ENCODE measurements at places on chromosomes 2 and 18. TPM values are rescaled to one million over a fixed set of nuclear protein-coding genes. Genes with fewer than 3 reads are reported as not detected.

Gene MPP4
- 0.18 TPM for total RNA-seq

Gene REG3G
- not detected for total RNA-seq

Gene ACADL
- total RNA-seq, result not detected

Gene PARD6G
- total RNA-seq, result 28.3 TPM

Gene SCYGR8
- total RNA-seq, result not detected

Gene NCK2
- total RNA-seq, result 67.7 TPM

Gene KRTCAP3
- total RNA-seq, result 6.9 TPM

DNA sequence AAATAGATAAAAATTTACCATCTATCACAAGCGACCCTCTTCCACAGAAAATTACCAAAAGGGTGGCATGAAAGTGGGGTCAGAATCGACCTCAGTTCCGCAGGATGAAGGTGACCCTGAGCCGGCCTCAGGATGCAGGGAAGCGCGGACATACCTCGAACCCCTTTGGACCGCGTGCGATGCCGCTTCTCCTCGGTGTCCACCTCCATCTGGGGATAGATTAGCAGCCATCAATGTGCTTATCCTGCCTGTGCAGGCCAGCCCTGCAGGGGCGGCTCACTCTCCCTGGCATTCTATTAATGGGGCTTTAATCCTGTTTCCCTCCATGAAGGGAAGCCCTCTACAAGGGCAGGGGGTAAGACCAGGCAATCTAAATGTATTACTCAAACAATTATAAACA is 235.3 kb upstream of the PXDN start:
- no peaks in the 10 kb centered on the region for H3K36me3 ChIP-seq
- no peaks in the 10 kb centered on the region for H3K27me3 ChIP-seq
- no peak overlapping the region for H3K27ac ChIP-seq

DNA sequence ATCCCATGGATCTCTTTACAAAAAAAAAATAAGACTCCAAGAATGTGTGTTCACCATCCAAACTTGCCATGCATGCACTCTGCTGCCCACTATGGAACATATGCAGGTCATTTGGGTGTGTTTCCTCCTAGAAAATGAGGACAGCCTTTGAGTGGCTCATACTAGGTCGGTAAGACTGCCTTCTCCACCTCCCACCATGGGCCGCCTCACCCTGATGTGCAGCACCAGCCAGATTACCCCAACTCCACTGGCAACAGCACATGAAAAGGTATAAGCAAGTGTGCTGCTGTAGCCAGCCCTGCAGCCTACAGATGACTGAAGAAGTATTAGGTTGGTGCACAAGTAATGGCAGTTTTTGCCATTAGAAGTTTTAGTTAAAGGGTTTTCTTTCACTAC is 214.2 kb downstream of the ATAD2B start:
- no peaks in the 10 kb centered on the region for H3K27me3 ChIP-seq
- H3K4me1 ChIP-seq, result peaks cover 16% of the 10 kb centered on the region
- H3K36me3 ChIP-seq, result peaks cover 15% of the 10 kb centered on the region
- DNase-seq, result no peak
- no peak overlapping the region for H3K4me3 ChIP-seq
- peak overlapping the region; percentile 81 for H3K27ac ChIP-seq

- H3K27ac ChIP-seq, result no peak overlapping the region
- no peaks in the 10 kb centered on the region for H3K27me3 ChIP-seq
Observed at GRCh38 chr2:111165084-111165483, 44.4 kb downstream of the BCL2L11 start.

DNA sequence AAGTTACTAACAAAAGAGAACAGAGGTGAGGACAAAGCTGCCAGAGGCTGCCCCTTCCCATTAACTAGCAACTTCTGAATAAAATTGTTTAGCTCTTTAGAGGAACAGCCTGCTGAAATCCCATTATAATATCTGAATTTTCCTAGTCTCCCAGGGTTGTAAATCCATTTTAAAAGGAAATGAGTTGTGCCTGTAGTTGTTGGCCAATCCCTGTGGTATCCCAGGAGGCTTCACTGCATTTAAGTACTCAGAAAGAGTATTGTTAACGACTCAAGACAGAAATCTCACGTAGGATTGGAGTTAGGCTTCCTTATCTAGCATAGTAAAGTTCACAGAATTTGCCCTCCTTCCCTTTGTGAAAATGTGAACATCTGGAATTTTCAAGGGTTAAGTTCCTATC is 8.9 kb downstream of the LAPTM4A start:
- H3K27me3 ChIP-seq, result no peaks in the 10 kb centered on the region
- no peak overlapping the region for H3K27ac ChIP-seq
- DNase-seq, result no peak
- H3K4me1 ChIP-seq, result peaks cover 25% of the 10 kb centered on the region

- no peak for DNase-seq
- no peaks in the 10 kb centered on the region for H3K27me3 ChIP-seq
- H3K27ac ChIP-seq, result peak overlapping the region; percentile 78
Observed at GRCh38 chr2:97792416-97792815, 79.0 kb downstream of the ZAP70 start.

DNA sequence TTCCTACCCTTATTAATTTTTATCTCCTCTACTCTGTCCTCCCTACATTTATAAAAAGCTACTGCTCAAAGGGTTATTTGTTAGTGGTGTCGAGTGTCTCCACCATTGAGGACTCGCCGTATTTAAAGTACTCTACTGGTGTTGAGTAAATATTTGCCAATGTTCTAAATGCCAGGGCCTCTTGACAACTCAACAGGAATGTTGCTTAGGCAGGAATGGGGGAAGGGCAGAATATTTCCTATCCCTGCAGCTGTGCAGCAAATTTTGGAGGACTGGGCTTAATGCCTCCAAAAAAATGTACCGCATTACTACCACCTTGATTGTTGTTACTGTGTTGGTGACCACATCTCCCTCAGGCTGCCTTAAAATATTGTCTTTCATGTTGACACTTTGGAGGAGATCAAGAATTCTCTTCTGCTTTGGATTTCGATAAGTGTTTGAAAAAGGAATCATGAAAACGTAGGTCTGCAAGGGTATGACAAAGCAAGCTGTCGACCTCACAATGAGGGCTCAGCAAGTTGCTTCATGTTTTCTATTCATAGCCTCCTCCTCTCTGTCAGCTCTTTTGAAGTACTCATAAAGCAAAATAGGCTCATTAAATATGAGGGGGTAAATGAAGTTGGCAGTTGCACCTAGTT is 84.3 kb downstream of the EFEMP1 start:
- no peak overlapping the region for H3K27ac ChIP-seq
- H3K4me3 ChIP-seq, result no peak overlapping the region
- peaks cover 8% of the 10 kb centered on the region for H3K4me1 ChIP-seq
- H3K27me3 ChIP-seq, result no peaks in the 10 kb centered on the region
- no peak for DNase-seq

DNA sequence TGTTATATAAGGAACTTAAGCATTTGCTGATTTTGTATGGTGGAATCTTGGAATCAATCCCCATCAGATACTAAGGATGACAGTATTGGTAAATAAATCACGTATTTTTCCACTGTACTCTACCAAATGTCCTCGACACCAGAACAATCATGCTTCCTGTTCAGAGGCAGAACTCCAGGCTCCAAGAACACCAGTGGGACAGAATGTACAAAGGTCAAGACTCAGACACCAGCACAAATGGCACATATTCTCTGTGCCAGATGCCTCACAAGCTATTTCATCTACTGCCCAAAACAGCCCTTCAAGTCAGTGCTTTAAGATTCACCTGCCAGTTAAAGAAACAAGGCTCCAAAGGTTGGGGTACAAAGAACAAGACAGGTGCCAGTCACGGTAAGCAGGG is 420.5 kb downstream of the STK39 start:
- H3K27me3 ChIP-seq, result no peaks in the 10 kb centered on the region
- H3K4me1 ChIP-seq, result peaks cover 6% of the 10 kb centered on the region
- DNase-seq, result no peak
- H3K4me3 ChIP-seq, result no peak overlapping the region

- H3K36me3 ChIP-seq, result no peaks in the 10 kb centered on the region
- DNase-seq, result no peak
- peaks cover 24% of the 10 kb centered on the region for H3K4me1 ChIP-seq
- peak overlapping the region; percentile 6 for H3K27ac ChIP-seq
- no peak overlapping the region for H3K4me3 ChIP-seq
Observed at GRCh38 chr2:211390536-211391188, 834.3 kb downstream of the CPS1 start.

DNA sequence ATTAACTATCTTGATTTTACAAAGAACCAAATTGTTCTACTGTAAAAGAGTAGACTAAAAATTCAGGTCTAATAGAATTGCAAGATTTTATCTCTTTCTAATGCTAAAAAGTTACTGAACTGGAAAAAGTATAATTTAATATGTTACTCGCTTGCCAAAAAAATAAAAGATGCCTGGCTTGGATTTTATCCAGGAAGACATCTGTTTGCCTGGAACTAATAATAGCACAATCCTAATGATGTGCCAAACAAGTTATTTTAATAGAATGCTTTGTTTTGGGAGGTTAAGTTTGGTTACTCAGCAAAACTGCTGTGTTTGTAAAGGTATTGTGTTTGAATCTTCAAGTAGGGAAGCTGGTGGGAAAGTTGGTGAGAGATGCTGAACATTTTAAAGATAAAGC is 19.4 kb upstream of the ZSWIM2 start:
- H3K27me3 ChIP-seq, result no peaks in the 10 kb centered on the region
- no peak for DNase-seq
- no peak overlapping the region for H3K4me3 ChIP-seq
- no peak overlapping the region for H3K27ac ChIP-seq

GRCh38 chr18:68449292-68449691 is 265.6 kb downstream of the TMX3 start:
- DNase-seq, result no peak
- H3K36me3 ChIP-seq, result peaks cover 3% of the 10 kb centered on the region
- no peak overlapping the region for H3K27ac ChIP-seq
- H3K27me3 ChIP-seq, result no peaks in the 10 kb centered on the region

GRCh38 chr2:175872005-175872348 is 130.1 kb downstream of the LNPK start:
- H3K4me1 ChIP-seq, result no peaks in the 10 kb centered on the region
- no peak for DNase-seq
- H3K4me3 ChIP-seq, result no peak overlapping the region
- H3K27me3 ChIP-seq, result peaks cover 3% of the 10 kb centered on the region

DNA sequence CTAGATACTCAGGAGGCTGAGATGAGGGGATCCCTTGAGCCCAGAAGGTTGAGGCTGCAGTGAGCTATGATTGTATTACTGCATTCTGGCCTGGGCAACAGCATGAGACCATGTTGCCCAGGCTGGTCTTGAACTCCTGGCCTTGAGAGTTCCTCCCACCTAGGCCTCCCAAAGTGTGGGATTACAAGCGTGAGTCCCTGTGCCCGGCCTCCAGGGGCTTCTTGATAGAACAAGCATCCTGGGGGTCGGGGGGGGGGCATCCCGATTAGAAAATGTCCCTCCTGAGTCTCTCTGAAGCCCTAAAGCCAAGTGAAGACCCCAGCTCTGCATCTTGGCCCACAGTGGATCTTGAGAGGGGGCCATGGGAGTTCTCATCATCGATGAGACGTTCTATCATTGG is 22.3 kb upstream of the EFHD1 start:
- H3K27me3 ChIP-seq, result no peaks in the 10 kb centered on the region
- H3K4me1 ChIP-seq, result peaks cover 10% of the 10 kb centered on the region
- H3K4me3 ChIP-seq, result no peak overlapping the region
- no peak overlapping the region for H3K27ac ChIP-seq

DNA sequence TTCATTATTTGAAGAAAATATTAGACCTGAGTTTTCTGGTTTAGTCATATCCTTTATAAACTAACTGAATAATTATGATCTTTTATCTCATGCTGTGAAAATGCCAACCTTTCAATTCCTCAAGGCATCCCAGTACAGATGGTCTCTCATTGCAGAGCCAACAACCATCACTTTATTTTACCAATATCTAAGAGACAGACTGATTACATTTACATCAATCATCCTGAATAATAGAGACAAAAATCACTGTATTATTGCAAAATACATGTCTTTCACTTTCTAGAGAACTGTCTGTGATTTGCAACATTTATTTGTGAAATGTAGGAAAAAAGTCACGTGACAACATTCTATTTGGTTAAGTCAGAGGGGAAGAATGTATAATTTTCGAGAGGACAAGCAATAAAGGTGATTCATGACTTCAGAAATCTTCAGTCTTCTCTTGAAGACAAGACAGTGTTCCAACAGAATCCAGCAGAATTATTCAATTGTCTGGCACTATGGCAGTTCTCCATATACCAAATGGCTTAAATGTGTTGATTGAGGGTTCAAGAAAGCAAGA is 503.6 kb upstream of the SYT4 start:
- H3K4me1 ChIP-seq, result peaks cover 17% of the 10 kb centered on the region
- H3K36me3 ChIP-seq, result no peaks in the 10 kb centered on the region
- no peaks in the 10 kb centered on the region for H3K27me3 ChIP-seq
- H3K4me3 ChIP-seq, result no peak overlapping the region
- no peak for DNase-seq
- H3K27ac ChIP-seq, result no peak overlapping the region

DNA sequence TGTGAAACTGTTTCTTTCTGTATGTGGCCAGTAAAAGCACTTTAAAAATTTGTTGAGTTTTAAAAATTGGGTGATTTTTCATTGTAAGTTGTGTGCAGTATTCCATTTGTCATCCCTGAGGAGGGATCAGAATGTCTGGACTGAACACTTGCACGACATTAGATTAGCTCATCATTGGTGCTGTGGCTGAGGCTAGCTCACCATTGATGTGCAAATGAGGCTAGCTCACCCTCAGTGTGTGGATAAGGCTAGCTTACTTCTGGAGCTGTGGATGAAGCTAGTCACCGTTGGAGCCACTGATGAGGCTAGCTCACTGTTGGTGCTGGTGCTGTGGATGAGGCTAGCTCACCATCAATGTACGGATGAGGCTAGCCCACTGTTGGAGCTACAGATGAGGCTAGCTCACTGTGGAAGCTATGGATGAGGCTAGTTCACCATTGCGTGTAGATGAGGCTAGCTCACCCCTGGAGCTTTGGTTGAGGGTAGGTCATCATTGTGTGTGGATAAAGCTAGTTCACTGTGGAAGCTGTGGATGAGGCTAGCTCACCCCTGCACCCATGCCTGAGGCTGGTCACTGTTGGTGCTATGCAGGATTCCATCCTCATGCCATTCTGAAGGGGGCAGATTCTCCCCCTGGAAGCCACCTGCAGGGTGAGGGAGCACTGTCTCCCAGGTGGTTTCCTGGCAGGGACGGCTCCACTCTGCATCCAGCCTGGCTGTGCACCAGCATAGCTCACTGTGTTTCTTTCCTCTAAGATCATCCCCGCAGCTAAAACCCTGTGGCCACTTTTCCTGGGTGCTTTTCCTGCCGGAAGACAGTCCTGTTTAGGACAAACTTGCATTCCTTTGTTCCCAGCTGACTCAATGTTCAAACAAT is 101.1 kb downstream of the TWIST2 start:
- no peak overlapping the region for H3K27ac ChIP-seq
- no peaks in the 10 kb centered on the region for H3K4me1 ChIP-seq
- no peaks in the 10 kb centered on the region for H3K36me3 ChIP-seq
- H3K27me3 ChIP-seq, result no peaks in the 10 kb centered on the region
- H3K4me3 ChIP-seq, result no peak overlapping the region

GRCh38 chr2:213015387-213016165 is 135.8 kb downstream of the IKZF2 start:
- H3K36me3 ChIP-seq, result peaks cover 6% of the 10 kb centered on the region
- H3K27ac ChIP-seq, result no peak overlapping the region
- no peak overlapping the region for H3K4me3 ChIP-seq
- H3K4me1 ChIP-seq, result no peaks in the 10 kb centered on the region

- H3K4me3 ChIP-seq, result no peak overlapping the region
- H3K4me1 ChIP-seq, result peaks cover 25% of the 10 kb centered on the region
- peaks cover 2% of the 10 kb centered on the region for H3K27me3 ChIP-seq
- DNase-seq, result no peak
Observed at GRCh38 chr2:239788576-239789098, 236.5 kb downstream of the NDUFA10 start.

All from neural crest cell (in vitro differentiated cells).